GM12891 (cell line): ENCODE measurements at places on chromosomes 6 and 20.

- DNase-seq, result no peak
These were observed 32.7 kb downstream of the GGTLC1 start for GRCh38 chr20:23955896-23956295.

DNA sequence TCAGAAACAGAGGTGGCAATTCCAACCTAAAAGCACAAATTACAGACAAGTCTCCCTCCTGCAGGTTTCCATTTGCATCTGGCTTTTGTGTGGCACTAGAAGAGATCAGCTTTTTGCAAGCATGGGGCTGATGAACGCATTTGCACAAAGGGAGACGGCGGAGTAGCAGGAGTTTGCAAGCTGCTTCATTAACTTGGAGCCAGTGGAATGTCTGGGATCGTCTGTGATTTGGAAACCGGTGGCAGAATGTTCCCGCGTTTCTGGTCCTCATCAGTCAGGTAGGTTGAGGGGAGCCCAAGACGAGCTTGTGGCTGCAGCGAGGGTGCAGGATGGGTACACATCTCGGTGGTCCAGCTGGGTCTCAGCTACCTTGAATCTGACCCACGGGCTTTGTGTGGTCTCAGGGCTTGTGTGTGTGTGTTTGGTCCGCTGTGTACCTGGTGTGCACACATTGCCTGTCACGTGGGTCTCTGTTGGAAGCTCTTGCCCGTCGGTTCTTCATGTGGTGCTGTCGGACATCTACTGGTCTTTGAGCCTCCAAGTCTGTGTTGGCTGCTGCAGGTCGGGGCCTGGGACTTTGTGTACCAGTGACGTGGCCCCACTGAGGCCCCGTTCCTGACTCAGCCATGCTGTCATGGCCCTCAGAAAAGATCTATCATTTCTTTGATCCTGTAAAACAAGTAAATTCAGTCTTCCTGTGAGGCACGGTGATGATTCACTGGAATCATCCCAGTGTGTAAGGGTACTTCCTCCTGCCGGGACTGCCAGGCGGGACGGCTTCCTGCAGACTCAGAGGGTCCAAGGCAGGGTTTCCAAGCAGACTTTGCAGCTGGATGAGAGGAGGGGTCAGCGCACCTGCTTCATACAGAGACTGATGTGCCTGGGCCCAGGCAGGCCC, 12.4 kb upstream of the MYT1 start:
- no peak for DNase-seq

DNA sequence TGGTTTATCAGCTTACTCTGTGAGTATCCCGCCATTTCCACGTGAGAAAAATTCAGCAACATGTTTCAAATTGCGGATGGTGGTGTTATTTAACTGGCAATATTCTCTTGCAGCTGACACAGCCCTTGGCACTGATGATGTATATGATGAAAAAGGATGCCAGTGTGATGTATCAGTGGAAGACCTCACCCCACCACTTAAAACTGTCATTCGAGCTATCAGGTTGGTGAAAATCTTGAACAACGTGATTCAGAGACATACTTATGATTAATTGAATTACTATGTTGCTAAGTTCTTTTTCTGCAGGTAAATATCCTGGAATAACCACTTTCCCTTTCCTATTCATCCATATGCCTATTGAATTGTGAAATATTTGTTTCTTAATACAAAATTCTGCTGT, 55.7 kb downstream of the KHDC1L start:
- DNase-seq, result no peak

- no peak for DNase-seq
These were observed 548.9 kb downstream of the CBLN4 start for GRCh38 chr20:55456316-55456940.

DNA sequence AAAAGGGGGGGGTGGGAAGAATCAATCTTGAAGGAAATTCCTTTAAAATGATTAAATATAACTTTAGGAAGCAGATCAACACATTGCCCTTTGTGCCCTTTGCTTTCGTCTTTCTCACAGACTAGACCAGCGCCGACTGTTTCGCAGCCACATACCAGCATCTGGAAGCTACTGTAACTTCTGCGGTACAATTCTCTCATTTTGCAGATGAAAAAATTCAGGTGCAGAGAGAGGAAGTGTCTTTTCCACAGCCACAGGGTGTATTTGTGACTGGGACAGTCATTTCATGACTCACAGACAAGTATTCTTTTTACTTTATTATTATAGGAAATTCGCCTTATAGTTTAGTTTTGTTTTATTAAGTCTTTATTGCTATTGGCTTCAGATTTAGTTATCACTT, 84.2 kb downstream of the UST start:
- no peak for DNase-seq

DNA sequence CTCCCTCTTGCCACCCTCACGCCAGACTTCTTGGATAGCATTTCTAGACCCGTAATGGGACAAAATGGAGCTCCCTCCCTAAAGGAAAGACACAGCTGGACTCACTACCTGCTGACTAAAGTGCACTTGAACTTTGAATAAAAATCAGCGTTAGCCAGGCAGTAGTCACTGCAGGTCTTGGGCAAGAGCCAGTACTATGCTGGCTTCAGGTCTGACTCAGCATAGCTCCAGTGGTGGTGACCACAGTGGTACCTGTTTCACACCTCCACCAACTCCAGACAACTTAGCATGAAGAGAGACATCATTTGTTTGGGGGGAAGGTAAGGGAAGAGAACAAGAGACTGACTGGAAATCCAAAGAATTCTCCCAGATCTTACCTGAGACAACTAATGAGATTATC, 906.8 kb downstream of the GRIK2 start:
- DNase-seq, result no peak
